Hepatocyte (in vitro differentiated cells): ENCODE measurements at places on chromosomes 5 and 9. TPM values are rescaled to one million over a fixed set of nuclear protein-coding genes. Genes with fewer than 3 reads are reported as not detected.

OR4F3 gene
- 0.56 TPM in 1 of 2 replicates, not detected in the other for total RNA-seq

OR1J2 gene
- total RNA-seq = not detected in 2 replicates

SHOC1 gene
- 0.04 and 0.37 TPM in 2 replicates for total RNA-seq

SPATA31D4 gene
- total RNA-seq = not detected in 2 replicates

ELOVL7 gene
- total RNA-seq = 33.0 and 41.8 TPM in 2 replicates

SLC22A4 gene
- total RNA-seq = 1.4 and 2.5 TPM in 2 replicates

ARL14EPL gene
- total RNA-seq = 0.07 TPM in 1 of 2 replicates, not detected in the other

RNF183 gene
- 0.43 and 3.9 TPM in 2 replicates for total RNA-seq

GARIN3 gene
- not detected in 2 replicates for total RNA-seq

FAM169A gene
- total RNA-seq = 13.7 and 16.2 TPM in 2 replicates

FABP6 gene
- 51.5 and 55.7 TPM in 2 replicates for total RNA-seq

POLK gene
- total RNA-seq = 22.0 and 27.1 TPM in 2 replicates

ZNF354C gene
- 7.7 and 9.4 TPM in 2 replicates for total RNA-seq

NRARP gene
- 5.3 and 8.2 TPM in 2 replicates for total RNA-seq

IFNA21 gene
- total RNA-seq = not detected in 2 replicates

RGS7BP gene
- total RNA-seq = 0.77 and 1.4 TPM in 2 replicates

PCDHGA9 gene
- 1.1 and 1.2 TPM in 2 replicates for total RNA-seq

PDZD2 gene
- 1.9 and 4.0 TPM in 2 replicates for total RNA-seq

HAND1 gene
- total RNA-seq = 35.6 and 39.2 TPM in 2 replicates

PCDHB10 gene
- total RNA-seq = 2.4 and 3.1 TPM in 2 replicates

COL5A1 gene
- total RNA-seq = 163 and 342 TPM in 2 replicates

SH3GL2 gene
- 5.0 and 5.8 TPM in 2 replicates for total RNA-seq

MVB12B gene
- total RNA-seq = 10.8 and 12.1 TPM in 2 replicates
